ENCODE measurements at places on chromosomes 3 and 15. TPM values are rescaled to one million over a fixed set of nuclear protein-coding genes. Genes with fewer than 3 reads are reported as not detected.

Gene CMTM8
- 2.2 TPM for total RNA-seq

Gene NANOGP8
- not detected for total RNA-seq

Gene PIGB
- total RNA-seq = 11.4 TPM

Gene EFCC1
- 5.2 TPM for total RNA-seq
